ENCODE measurements at places on chromosomes 1 and 21.

DNA sequence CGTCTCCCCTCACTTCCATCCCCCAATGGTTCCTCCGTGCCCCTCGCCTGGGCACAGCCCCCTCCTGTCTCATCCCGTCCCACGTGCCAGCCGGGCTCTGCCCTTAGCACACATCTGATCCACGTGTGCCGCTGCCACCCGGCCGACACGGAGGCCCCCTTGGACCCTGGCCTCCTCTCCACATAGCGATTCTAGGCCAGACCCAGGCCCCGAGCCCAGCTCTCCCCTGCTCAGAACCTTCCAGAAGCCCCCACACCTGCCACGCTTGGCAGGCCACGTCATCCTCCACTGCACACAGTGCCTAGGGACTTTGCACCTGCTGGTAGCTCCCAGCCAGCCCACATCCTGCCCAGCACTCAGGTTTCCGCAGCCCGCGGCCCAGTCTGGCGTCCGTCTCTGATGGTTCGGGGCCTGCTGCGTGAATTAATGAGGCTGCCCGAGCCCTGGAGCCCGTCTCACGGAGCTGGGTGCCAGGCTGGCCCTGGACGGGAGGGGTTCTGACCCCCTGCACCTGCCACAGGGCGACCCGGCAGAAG is 20.1 kb downstream of the PLCH2 start:
- DNase-seq: no peak

DNA sequence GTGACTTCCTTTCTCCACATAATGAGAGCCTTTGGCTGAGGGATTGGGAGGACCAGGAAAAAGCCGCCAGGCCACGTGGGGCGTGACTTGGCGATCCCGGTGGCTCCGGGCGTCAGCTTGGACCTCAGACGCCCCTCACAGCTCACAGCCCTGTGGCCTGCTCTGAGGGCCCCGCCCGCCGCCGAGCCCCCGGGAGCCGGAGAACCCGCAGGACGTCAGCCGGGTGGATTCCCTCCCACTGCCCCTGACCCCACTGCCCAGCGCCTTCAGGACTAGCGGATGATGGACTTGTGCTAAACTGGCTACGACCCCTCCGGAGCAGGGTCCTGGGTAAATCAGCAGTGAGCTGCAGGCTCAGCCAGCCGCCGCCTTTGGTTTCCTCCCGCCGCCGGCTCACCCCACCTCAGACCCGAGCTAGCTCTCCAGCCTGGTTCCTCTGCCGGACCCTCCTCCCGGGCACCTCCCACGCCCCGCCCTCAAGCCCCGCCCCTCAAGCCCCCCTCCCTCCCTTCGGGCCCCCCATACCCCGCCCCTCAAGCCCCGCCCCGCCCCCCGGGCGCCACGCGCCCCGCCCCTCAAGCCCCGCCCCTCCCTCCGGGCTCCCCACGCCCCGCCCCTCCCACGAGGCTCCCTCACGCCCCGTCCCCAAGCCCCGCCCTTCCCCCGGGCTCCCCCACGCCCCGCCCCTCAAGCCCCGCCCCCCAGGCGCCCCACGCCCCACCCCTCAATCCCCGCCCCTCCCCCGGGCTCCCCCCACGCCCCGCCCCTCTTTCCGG is 10.0 kb upstream of the FAAP20 start:
- peak; percentile 79 for DNase-seq

- DNase-seq: no peak
Measured at GRCh38 chr1:43286115-43286514, 734 bp upstream of the C1orf210 start.

- no peak for DNase-seq
Measured at GRCh38 chr1:153771261-153771660, 3.9 kb upstream of the SLC27A3 start.

DNA sequence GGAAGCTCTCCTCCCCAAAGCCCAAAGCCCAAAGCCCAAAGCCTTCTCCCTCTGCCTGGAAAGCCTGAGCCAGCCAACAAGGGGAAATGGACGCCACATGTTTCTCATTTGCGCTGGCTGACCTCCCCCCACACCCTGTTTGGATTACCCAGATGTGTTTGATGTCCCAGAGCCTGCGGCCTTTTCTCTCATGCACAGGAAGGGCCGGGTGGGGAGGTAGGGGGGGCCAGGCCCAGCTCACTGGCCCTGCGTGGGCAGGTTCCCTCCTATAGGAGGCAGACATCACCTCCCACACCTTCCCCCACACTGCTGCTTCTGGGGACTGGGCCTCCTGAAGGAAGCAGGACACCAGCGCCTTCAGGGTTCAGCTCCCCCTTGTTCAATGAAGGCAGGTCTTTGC is 116.3 kb downstream of the NAV1 start:
- no peak for DNase-seq

DNA sequence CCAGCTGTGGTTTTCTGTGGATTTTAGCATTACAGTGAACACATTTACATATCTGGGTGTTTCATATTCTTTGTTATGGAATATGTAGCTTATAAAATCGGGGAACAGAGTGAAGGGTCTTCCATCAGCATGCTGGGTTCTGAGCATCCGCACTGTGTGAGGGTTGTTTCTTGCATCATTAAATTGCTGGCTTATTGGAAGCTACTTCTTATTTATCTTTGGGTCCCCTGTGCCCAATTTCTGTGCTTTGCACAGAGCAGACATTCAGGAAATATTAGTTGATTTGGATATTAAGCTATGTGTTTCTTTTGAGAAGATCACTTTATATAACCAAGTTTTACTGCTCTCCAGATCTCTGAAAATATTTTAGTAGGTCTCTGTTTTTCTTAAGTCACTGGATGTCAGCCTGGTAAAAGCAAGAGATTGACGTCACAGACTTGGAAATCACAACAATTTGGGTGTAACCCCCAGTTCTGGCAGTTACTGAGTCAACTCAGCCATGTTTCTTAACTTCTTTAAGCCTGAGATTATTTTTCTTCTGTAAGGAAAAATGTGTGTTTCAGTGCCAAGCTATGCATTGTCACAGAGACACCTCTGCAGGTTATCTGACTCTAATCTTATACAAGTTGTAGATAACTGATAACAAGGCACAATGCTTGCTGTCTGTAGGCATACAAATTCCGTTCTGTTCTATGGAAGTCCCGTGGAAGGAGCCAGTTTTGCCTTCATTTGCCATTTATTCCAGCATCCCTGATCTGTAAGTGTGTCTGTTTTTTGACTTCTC is 258.3 kb upstream of the KAZN start:
- no peak for DNase-seq

- no peak for DNase-seq
Measured at GRCh38 chr1:33387625-33388024, 43.3 kb downstream of the PHC2 start.

DNA sequence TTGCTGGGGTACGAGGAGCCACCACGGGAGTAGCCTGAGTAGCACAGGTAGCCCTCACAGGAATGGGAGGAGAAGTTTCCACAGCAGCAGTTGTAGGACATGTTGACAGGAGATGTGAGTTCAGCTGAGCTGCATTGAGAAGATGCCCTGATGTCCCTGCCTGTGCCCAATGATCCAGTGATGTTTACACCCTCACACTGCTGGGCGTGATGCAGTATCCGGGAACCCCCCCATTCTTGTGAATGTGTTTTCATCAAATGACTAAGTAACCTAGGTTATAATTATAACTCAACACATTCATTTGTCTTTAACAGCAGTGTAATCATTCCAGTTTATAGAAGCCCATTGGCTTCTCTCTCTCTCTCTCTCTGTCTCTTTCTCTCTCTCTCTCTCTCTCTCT is at the start of gene KRTAP23-1:
Gene KRTAP23-1, minus strand, starts transcription at position 101 of the 400 bp plus-strand sequence. Its CDS starts 0 bp downstream, at position 101.
- no peak for DNase-seq

DNA sequence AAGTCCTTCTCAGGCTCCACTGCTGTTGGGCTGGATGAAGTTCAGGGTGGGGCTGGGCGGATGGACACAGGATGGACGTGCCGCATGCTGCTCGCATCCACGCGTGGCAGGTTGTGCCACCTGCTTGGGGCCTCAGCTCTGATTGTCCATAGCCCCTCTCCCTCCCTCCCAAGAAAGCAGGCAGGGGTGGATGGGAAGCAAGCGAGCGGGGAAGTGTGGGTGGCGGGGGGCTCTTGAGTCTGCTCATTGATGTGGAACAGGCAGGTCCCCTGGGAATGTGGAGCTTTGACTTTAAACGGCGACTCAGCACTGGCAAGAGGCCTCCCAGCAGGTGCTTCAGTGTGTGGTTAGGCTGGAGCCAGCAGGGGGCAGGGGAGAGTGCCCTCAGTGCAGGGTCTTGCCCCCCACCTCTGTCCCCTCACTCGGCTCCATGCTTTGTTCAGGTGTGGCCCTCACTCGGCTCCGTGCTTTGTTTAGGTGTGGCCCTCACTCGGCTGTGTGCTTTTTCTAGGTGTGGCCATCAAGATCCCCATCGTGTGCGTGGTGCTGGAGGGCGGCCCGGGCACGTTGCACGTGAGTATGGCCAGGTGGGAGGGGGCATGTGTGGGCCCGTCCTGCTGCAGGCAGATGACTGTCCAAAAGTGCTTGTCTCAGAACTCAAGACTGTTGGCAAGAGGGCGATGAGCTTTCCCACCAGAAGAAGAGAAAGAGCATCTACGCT is 23.9 kb downstream of the TRPM2 start:
- no peak for DNase-seq

- no peak for DNase-seq
Measured at GRCh38 chr1:160267284-160267991, 5.1 kb upstream of the DCAF8 start.

- DNase-seq: no peak
Measured at GRCh38 chr1:46077644-46078043, 54.8 kb downstream of the PIK3R3 start.

DNA sequence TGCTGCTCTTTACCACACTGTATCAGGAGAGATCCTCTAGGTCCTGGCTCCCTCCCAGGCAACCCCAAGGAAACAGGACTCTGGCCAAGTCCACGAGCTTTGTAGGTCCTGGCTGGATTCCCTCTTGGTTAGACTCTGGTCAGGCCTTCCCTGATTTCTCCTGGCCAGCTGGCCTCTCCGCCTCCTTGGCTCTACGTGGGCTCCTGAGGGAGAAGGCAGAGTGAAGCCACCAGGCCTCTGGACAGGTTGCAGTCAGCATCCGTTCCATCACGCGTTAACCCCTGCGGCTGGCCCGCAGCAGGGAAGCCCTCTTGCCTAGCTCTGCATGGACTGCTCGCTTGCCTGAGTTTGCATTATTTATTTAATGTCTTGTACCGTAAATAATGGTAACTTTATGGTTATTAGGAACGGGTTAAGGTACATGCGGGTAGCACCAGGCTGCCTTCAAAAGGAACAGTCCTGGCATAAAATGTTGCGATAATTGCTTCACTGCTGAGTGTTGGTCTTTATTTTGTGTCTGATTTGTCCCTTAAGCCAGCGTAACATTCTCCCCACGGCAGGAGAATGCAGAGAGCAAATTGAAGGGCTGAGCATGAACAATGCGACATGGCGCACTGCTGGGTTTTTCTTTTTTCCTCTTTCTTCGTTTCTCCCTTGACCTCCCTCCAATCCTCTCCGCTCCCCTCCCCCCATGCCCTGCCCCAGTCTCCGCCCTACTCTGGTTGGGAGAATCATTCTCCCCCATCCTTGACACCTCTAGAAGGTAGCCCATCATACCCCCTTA is 100.3 kb downstream of the RNF220 start:
- DNase-seq: no peak

GRCh38 chr1:208190784-208191183 is 53.4 kb downstream of the PLXNA2 start:
- no peak for DNase-seq
